ENCODE measurements at places on chromosomes 16 and 17. TPM values are rescaled to one million over a fixed set of nuclear protein-coding genes. Genes with fewer than 3 reads are reported as not detected.

PLA2G10 gene
- total RNA-seq, result 1.4 TPM

SLC5A10 gene
- total RNA-seq, result not detected

GTF3C1 gene
- 72.5 TPM for total RNA-seq

MAP3K3 gene
- total RNA-seq, result 32.3 TPM

FAM171A2 gene
- total RNA-seq, result 0.78 TPM

SLC16A6 gene
- total RNA-seq, result 3.0 TPM

DNA sequence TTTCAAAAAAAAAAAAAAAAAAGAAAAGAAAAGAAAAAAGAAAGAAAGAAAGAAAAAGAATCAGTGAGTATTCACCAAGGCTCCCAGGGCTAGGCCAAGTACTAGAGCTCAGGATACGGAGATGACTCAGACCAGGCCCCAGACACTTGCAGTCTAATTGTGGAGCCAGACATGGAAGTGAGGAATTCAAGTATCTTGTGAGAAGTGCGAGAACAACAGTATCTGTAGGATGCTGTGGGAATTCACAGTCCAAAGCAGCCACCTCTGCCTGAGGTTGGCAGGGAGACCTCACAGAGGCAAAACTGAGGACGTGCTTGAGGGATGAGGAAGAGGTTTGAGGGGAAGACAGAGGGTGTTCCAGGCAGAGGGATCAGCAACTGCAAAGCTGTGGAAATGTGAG lies 14.0 kb upstream of the ALDOA start:
- DNase-seq, result no peak

- DNase-seq, result no peak
These were observed 11.0 kb downstream of the DNASE1 start for GRCh38 chr16:3665508-3665907.

- DNase-seq, result no peak
These were observed 10.2 kb upstream of the NFATC3 start for GRCh38 chr16:68074850-68075555.
